ENCODE measurements at places on chromosomes 16 and 17.

- DNase-seq: no peak
Measured at GRCh38 chr16:12547608-12547922, 256.1 kb downstream of the CPPED1 start.

- DNase-seq: no peak
Measured at GRCh38 chr16:17331071-17331607, 139.6 kb downstream of the XYLT1 start.

DNA sequence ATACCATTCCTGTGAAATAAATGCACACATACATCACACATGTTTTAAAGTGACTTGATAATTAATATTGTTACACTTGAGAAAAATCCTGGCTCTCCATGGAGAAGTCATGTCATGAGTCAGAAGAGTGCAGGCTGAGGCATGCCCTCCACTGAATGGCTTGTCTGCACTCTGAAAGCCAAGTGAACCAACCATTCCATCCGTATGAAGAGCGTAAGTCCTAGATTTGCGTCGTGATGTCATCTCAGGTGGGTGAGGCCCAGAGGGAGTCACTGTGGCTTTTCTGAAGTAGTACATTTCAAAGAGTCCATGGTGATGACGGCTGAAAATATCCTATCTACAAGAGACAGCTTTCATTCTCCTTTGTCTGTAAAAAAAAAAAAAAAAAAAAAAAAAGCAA lies 83.5 kb upstream of the IRX5 start:
- no peak for DNase-seq

GRCh38 chr17:80948976-80949450 lies 42.6 kb upstream of the CHMP6 start:
- DNase-seq: no peak

GRCh38 chr17:79799538-79800324 lies 2.9 kb upstream of the CBX8 start:
- no peak for DNase-seq

DNA sequence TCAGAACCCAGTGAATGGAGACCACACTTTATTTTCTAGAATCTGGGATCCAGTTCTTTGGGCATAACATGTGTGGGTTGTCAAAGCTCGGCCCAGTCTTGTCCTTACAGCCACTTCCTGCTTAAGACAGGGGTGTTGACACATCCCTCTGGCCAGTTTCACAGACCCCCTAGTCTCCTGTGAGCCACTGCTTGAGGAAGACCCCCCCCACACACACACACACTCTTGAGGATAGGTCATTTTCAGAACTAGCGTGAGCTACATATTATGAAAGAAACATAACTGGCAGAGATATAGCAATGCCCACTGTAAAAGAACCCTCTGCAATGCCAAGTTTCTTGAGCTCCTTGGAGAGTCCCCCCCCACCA lies 3.2 kb upstream of the PDK2 start:
- DNase-seq: no peak

DNA sequence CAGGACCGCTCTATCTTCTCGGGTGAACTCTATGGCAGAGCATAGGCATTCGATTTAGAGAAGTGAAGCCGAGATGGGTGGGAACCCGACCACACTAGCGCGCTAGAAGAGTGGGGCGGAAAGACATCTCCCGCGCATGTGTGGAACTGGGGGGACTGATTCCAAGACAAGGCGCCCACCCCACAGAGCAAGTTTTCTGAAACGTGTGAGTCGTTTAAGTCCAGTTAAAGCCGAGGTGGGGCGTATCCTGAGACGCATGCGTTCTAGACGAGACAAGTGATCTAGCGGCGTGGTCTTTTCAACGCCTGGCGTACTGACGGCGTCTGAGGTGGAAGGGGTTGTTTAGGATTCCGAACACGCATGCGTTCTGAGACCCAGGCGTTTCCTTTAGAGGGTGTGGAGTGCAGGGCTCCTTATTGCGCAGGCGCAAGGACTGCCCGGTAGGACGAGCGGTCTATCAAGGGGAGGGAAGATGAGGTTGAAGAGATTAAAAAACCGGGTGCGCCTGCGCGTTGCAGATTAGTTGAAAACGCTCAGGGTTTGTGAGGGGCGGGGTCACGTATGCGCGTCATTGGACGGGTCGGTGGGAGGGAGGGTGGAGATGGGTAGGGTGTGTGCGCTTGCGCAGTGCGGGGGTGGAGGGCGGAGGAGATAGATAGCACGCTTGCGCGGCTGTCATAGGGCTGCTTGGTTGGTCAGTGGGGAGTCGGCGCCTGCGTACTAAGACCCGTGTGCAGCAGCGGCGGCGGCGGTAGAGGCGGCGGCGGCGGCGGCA lies at the start of gene EIF5A:
EIF5A (plus strand) TSS at position 718 of the 775 bp plus-strand sequence. CDS start 2,008 bp downstream, outside the sequence.
- DNase-seq: peak; percentile 100

- no peak for DNase-seq
Measured at GRCh38 chr16:1759511-1759910, 11.8 kb downstream of the NME3 start.

- DNase-seq: no peak
Measured at GRCh38 chr16:51635181-51635580, 484.1 kb upstream of the SALL1 start.

DNA sequence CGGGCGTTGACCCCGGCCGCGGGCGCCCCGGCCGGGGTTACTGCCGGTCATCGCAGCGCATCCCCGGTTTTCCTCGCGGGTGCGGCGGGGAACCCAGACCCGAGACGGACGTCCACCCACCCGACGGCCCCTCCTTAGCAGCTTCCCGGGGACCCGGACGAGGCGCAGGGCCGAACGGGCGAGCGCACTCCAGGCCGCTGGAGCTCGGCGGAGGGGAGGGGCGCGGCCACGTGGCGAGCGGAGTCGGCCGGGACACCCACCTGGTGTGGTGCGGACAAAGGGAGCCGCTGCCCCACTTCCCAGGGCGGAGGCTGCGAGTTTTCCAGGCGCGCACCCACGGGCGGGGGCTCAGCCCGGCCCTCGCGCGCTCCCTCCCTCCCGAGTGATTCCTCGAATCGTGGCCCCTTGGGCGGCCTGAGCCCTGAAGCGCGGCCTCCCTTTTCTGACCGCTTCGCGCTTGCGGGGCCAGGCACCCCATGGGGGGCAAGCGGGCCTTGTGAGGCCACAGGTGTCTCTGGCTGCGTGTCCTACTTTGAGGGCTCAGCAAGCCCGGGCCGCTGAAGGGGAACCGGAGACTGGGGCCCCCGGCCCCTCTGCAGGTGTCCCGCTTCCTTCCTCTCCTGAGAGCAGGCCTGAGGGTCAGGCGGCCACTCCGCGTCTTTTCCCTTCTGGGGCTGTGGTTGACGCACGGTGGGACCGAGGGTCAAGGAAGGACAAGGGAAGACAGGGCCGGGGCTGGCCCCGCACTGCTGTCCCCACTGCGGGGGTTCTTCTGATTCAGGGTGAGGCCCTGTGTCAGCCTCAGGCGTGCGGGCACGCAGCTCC lies 1.1 kb upstream of the FASN start:
- no peak for DNase-seq

- no peak for DNase-seq
Measured at GRCh38 chr17:18937981-18938691, 13.8 kb upstream of the SLC5A10 start.

GRCh38 chr17:21072745-21073197 lies 30.0 kb upstream of the USP22 start:
- DNase-seq: no peak

DNA sequence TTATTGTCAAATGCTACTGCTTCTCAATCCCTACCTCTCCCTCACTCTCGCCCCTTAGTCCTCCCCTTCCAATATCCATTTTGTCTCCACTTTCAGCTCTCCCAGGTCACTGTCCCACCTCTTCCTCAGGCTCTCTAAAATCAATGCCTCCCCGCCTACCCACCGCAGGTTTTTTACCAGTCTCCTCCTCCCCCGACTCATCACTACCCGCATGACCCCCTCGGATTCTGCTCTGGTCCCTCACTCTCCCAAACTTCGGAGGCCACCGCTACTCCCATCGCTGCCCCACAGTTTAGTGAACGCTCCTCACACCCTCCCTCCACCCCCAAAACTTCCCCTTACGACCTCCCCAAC lies 513 bp downstream of the CRLF3 start:
- no peak for DNase-seq

- DNase-seq: no peak
Measured at GRCh38 chr16:49349446-49350168, 24.0 kb upstream of the C16orf78 start.

DNA sequence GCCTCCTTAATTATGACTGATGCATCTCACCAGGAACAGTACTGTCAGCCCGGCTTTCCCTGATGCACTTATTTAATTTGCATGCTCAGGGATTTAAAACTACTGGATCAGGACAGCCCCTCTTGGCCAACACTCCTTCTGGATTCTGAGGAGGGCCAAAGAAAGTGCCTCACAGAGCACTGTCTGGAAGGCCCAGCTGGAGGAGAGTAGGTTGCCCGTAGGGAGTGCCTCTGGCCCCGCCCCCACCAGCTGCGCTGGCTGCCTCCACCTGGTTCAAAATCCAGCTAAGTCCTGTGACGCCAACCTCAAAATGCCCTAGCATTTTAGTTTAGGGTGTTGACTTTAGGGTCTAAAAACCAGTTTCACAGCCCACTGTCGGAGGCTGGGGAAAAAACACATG lies 49.4 kb upstream of the SREBF1 start:
- DNase-seq: no peak

DNA sequence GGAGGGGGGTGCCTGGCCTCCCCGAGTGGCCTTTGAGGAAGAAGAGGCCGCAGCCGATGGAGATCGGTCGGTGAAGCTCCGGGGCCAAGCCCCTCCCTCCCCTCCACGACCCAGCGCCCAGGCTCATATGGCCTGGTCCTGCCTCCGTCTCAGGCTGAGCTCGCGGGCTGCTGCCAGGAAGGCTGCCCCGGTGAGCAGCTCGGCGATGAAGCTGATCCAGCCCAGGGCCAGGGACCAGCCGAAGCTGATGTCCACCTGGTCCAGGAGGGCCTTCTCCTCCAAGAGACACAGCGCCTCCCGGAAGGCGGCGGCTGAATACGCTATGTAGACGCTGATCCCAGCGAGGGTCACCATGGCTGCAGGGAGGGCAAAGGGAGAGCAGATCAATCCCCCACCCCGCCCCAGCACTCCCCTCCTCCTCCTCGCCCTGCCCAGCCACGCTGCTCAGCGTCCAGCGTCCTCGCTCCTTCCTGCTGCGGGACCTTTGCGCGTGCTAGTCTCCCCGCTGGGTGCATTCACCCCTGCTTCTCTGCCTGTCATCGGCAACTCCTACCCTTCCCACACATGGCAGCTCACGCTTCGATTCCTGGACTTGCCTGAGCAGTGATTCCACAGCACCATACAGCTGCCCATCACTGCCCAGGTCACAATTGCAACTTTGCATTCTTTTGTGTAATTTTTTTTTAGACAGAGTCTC lies 20.5 kb downstream of the TMEM114 start:
- no peak for DNase-seq

- DNase-seq: peak; percentile 1
Measured at GRCh38 chr17:34797720-34798119, 163.5 kb downstream of the CCT6B start.

DNA sequence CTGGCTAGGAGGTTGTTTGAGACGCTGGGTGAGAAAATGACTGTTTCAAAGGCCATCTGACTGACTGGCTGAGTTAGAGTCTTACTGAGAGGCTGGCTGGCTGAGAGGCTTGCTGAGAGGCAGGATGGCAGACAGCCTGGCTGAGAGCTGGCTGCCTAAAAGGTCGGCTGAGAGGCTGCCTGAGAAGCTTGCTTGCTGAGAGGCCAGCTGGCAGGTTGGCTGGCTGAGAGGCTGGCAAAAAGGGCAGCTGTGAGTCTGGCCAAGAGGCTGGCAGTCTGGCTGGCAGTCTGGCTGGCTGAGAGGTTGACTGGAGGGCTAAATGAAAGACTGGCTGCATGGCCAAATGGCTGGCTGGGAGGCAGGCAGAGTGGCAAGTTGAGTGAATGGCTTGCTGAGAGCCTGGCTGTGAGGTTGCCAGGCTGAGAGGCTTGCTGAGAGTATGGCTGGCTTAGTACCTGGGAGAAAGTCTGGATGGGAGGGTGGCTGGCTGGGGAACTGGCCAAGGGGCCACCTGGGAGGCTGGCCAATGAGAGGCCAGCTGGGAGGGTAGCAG lies 35.3 kb upstream of the ACSM2B start:
- no peak for DNase-seq

- no peak for DNase-seq
Measured at GRCh38 chr16:13013043-13013442, 111.6 kb downstream of the SHISA9 start.

- no peak for DNase-seq
Measured at GRCh38 chr16:68873635-68874471, 30.5 kb downstream of the TANGO6 start.

GRCh38 chr16:72908362-72909167 lies 139.4 kb downstream of the ZFHX3 start:
- DNase-seq: no peak

GRCh38 chr16:83233153-83233552 lies 574.6 kb upstream of the HSBP1 start:
- DNase-seq: no peak

- no peak for DNase-seq
Measured at GRCh38 chr17:62101090-62101489, 36.0 kb upstream of the MED13 start.

- no peak for DNase-seq
Measured at GRCh38 chr16:85138825-85139627, 26.8 kb upstream of the CIBAR2 start.

Data from dermis microvascular lymphatic vessel endothelial cell (primary cell).